ENCODE measurements at places on chromosomes 12 and 14. TPM values are rescaled to one million over a fixed set of nuclear protein-coding genes. Genes with fewer than 3 reads are reported as not detected.

GRCh38 chr14:49907186-49907585 lies 14.3 kb downstream of the ARF6 start:
- peak; percentile 32 for DNase-seq

- DNase-seq = no peak
Observed at GRCh38 chr14:23115039-23115731, 3.9 kb downstream of the CEBPE start.

- no peak for DNase-seq
Observed at GRCh38 chr12:32264961-32265360, 134.4 kb upstream of the FGD4 start.

GRCh38 chr12:41436076-41436475 lies 248.0 kb downstream of the PDZRN4 start:
- DNase-seq = no peak

DNA sequence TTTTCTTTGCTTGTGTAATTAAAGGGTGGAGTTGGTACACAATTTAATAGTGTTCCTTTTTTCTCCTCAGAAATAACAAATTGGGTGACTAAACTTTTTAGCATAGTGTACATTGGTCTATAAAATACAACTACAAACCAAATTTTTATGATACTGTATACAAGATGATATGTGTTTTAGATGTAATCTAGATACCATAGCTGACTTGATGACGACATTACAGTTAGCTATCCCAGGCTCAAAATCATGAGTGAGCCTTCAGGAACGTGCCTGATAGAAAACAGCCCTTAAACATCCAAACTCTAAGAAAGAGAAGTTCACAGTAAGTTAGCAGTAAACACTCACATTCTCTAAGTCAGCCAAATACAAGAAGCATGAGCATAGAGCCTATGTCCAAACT lies 99.0 kb upstream of the SSTR1 start:
- DNase-seq = no peak

GRCh38 chr14:63895510-63895909 lies 42.7 kb downstream of the SYNE2 start:
- DNase-seq = no peak

- no peak for DNase-seq
Observed at GRCh38 chr14:57943541-57943940, 77.6 kb upstream of the SLC35F4 start.

- no peak for DNase-seq
Observed at GRCh38 chr14:95577067-95577800, 42.4 kb downstream of the GLRX5 start.

DNA sequence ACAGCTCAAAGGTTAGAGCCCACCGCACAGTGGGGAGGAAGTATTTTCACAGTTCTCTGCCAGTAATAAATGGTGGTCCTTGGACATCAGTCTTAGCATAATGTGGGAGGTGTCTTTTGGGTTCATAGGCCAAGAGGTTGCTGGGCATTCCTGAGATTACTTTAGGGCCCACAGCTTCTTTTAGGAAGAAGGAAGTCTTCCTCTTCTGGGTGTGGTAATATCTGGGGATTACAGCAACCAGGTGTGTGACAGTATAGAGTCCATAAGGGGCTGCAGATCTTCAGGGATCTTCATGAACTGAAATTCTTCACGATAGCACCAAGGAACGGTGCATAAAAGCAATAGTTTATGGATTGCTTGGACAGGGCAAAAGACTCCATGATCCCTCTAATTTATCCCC lies 56.2 kb upstream of the PTGR2 start:
- no peak for DNase-seq

DNA sequence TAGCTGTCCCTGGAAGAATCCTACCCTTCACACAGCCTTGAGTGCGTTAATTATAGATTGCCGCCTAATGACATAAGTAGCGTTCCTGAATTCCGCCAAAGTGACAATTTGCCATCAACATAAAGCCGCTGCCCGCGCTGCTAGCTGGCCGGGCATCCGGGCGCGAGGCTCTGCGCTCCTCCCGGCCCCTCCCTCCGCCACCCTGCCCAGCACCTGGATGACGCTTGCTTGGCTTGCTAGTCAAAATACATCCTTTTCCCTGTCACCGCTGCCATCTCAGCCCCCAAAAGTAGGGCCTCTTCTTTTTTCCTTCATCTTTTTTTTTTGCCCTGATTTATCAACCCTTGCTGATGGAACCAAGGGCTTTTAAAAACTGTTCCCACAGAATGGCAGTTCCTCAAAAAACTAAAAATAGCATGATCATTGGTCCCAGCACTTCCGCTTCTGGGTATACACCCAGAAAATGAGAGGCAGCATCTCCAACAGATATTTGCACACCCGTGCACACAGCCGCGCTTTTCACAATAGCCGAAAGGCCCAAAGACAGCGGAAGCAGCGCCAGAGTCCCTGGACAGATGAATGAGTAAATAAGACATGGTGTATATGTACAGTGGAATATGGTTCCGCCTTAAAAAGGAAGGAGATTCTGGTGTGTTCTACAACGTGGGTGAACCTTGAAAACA lies 235.2 kb downstream of the BCL11B start:
- no peak for DNase-seq

DNA sequence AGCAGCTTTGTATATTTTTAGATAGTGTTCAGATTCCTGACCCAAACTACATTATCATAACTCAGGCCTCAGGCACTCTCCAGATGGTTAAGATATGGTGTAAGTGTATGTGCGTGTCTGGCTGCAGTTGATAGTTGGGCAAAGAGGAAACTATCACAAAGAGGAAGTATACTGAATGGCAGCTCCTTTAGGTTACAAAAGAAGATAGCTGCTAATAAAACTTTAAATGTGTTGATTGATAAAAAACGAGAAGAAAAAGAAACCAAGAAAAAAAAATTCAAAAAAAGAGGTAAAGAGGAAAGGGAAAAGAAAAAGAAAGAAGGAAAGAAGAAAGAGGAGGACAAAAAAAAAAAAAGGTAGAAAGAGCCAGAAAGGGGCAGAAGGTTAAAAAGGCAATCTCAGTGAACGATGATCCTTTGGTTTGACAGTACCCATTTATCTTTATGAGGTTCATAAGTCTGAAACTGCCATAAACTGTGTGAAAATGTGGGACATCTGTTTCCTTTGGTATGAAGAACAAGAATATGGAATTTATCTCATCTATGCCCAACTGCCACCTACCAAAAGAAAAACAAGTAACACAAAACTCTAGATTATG lies 42.2 kb downstream of the TAOK3 start:
- no peak for DNase-seq

DNA sequence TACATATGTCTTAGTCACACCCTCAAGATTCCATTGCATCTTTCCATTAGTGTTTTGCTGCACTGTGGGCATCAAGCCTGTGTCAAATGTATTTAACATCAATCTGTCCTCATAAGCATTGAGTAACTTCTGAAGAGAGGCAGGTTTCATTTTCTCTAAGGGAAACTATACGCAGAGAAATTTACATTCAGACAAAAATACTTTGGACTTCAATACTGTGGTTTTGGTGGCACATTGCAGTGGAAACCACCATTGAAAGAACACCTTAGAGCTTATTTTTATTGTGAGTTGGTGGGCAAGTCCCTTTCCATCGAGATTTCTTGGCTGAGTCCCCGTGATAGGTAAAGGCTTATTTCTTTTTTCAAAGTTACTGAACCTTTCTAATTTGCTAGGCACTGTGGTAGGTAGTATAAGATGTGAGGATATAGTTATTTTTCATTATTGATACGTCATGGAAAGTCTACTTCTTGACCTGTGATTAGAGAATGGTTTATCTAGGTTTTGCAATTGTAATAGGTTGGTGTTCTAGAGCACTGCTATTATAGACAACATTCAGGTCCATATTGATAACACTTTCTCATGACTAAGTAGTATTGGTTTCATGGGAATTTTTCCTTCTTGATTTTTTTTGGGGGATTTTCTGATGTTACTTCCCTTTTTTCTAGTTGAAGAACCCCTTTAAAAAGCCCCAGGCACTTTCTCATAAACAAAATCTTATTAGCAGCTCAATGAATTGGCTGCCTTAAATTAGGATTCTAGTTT lies 81.9 kb downstream of the CFAP54 start:
- no peak for DNase-seq

- peak; percentile 75 for DNase-seq
Observed at GRCh38 chr14:35046751-35047536, 872 bp downstream of the FAM177A1 start.

DNA sequence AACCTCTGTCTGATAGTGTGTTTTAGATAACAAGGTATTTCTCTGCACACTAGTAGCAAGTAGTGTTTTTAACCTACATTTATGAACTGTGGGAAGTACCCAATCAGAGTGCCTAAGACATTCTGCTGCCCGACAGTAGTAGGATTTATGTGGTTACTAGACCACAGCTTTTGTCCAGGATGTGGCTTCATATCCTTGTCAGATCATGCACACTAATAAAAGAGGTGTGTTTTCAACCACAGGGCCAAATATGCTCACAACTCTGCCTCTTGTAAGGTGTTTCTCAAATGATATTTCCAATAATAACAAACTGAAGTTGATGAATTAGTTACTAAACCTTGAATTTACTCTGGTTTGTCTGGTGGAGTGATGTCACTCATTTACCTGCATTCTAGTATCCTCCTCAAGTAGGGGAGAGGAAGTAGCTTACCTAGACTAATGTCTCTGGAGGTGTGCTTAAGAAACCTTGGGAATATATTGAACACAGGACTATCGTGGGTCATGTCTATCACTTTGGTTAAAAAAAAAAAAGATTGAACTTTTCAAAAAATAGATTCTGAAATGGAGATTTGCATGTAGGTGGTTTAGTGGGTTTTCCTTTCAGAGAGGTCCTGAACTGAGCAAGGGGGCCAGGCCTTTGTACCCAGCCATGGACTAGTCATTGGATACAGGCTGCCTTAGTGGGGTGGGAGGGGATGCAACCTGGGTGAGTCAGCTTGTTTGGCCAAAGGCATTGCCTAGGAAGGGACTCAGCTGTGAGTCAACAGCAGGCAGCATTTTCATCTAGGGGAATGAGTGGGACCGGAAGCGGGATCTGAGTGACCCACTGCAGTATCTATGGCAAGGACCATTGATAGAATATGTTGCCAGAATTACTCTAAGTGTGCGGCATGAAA lies 14.1 kb downstream of the FBXW8 start:
- no peak for DNase-seq

- DNase-seq = no peak
Observed at GRCh38 chr12:18192119-18192518, 69.2 kb upstream of the PIK3C2G start.

DNA sequence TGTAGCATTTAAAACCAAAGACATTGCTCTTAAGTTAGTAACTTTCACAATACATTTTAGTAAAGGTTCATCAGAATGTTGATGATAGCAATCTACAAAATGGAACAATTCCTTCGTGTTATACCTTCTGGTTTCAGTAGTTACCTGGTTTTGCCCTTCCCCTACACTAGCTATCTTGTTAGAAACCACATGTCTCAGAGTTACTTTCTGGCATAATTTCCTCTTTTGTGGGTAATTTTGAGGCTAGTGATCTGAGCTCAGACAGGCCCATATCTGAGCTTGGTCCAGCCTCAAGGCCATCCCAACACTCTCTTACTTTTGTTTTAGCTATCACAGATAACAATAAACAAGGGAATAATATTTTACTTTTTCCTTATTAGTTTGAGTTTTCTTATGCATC lies 196.9 kb downstream of the KITLG start:
- no peak for DNase-seq

DNA sequence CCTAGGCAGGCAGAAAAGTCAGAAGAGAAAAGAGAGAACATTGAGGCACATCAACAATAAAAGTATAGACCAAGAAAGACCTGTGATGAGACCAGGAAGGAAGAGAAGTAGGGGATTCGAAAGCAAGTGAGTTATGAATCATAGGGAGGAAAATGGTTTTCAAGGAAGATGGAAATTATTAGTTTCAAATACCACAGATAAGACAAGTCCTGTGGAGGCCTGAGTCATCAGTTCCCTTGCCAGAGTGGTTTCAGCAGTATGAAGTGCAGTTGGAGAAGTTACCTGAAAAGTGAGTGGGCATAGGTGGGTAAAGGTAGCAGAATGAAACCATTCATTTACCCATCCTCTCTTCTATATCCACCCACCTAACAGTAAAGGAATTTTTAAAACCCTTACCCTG lies 25.2 kb upstream of the TSPAN8 start:
- no peak for DNase-seq

DNA sequence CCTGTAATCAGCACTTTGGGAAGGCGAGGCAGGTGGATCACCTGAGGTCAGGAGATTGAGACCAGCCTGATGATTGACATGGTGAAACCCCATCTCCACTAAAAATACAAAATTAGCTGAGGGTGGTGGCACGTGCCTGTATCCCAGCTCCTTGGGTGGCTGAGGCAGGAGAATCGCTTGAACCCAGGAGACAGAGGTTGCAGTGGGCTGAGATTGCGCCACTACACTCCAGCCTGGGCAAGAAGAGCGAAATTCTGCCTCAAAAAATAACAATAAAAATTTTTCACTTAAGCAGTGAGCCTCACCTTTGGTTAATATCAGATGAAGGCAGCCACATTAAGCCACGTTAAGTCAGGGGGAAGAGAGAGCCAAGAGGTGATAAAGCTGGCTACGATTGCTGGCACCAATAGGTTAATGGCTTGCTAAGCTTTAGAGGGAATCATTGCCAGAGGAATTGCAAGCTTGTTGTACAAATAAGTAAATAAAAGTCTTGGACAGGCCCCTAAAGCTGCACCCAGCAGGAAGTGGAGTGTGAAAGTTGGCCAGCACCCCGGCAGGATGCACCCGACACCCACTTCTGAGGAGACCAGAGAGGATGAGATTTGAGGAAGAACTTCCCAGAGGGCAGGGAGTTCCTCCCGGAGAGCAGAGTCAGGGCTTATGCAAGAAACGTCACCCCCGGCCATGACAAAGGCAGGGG lies 41.3 kb upstream of the TESC start:
- DNase-seq = no peak

- no peak for DNase-seq
Observed at GRCh38 chr14:50002926-50003212, 110.0 kb downstream of the ARF6 start.

DNA sequence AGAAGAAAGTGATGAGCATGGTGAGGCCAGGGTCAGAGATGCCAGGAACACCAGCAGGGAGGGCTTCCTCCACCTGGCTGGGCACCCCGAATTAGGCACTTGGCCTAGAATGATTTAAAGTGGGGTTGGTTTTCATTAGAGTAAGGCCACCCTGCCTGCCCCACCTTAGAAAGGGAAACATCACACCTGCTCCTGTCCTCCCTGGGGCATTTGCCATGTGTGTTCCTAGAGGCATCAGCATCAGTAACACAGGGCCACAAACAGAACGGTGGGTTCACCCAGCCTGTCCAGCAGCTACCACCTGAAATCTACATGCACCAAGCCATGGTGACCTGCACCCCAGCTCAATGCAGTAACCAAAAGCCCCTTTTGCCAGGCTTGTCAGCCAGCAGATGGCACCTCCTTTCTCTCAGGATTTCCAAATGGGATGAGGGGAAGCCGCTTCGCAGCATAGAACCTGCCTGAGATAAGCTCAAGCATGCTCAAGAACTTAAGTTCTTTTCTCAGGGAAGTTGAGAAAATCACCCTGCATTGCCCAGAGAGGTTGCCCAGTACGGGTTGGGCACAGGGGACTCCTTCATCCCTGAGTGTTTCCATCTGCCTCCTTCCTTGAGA lies 338.8 kb downstream of the DPF3 start:
- no peak for DNase-seq

NID2 gene
- 28.7 TPM for total RNA-seq

TAS2R9 gene
- not detected for total RNA-seq

P2RX2 gene
- total RNA-seq = 0.24 TPM

RTN1 gene
- total RNA-seq = 4.7 TPM

DIABLO gene
- total RNA-seq = 63.1 TPM

MYH6 gene
- not detected for total RNA-seq

CIT gene
- total RNA-seq = 12.6 TPM

CLEC4D gene
- 0.16 TPM for total RNA-seq

All from colonic mucosa (tissue), 4 donors.